ENCODE measurements at places on chromosomes 11 and 22.

- no peak for DNase-seq
Observed at GRCh38 chr11:97979741-97980140, 1041.0 kb upstream of the CNTN5 start.

GRCh38 chr11:34209809-34210208 is 104.4 kb downstream of the NAT10 start:
- DNase-seq: no peak

GRCh38 chr11:78647986-78648875 is 73.6 kb upstream of the NARS2 start:
- DNase-seq: peak; percentile 68

GRCh38 chr11:78535920-78536319 is 38.7 kb downstream of the NARS2 start:
- no peak for DNase-seq

GRCh38 chr11:42657169-42657568 is 654.6 kb upstream of the API5 start:
- DNase-seq: no peak

DNA sequence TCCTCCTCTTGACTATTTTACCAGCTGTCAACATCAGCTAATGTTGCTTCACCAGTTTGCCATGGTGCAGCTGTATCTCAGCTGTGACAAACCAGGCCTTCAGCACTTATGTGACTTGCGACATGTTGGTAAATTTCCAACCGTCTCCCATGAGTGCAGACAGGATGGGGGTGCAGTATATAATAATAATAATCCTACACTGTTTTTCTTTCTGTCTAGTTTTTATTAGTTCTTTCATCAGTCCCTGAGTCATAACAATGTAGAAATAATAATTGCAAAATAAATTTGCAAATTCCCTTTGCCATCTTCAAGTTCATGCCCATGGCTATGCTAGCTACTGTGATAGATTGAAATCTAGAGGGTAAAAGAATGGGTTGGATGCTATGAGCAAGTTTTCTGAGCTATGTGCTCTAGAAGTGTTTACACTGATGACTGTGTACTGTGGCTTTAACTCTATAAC is 4.9 kb downstream of the MMP13 start:
- DNase-seq: no peak

DNA sequence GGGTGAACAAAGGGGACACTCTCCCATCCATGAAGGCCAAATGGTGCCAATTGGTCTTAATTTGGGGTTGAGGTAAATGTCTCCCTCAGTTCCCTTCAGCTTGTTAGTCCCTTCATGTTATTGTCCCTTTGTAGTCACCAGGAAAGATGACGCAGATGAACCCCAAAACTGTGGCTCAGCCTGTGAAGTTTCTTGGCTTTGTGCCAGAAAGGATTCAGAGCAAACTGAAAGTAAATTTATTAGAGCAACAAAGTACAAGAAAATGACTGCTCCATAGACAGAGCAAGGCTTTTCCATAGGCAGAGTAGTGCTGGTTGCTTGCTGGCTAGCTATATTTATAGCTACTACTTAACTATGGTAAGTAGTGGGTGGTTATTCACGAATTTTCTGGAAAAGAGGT is 16.7 kb downstream of the OR4C3 start:
- DNase-seq: no peak

DNA sequence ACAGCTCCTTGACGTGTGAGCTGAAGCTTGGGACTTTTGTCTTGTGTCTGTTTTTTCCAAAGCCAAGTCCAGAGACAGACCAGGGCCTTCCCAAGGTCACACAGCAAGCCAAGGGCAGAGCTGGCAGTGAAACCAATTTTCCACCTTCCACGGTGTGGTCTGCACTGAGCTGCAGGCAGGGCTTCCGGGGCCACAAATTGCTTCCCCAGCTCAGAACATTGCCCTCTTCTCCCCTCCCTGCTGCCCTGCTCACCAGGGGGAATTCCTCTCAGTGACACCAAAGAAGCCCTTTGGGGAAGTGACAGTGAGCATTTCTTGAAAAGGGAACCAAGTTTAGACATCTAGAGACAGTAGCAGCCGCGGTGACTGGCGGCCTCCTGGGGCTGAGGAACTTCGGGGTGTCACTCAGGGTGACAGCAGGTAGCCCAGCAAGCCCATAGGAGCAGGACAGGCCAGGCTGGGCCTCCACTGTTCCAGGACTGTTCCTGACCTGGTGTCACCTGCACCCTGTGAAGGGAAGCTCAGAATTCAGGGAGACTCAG is 9.2 kb downstream of the FXYD2 start:
- no peak for DNase-seq

DNA sequence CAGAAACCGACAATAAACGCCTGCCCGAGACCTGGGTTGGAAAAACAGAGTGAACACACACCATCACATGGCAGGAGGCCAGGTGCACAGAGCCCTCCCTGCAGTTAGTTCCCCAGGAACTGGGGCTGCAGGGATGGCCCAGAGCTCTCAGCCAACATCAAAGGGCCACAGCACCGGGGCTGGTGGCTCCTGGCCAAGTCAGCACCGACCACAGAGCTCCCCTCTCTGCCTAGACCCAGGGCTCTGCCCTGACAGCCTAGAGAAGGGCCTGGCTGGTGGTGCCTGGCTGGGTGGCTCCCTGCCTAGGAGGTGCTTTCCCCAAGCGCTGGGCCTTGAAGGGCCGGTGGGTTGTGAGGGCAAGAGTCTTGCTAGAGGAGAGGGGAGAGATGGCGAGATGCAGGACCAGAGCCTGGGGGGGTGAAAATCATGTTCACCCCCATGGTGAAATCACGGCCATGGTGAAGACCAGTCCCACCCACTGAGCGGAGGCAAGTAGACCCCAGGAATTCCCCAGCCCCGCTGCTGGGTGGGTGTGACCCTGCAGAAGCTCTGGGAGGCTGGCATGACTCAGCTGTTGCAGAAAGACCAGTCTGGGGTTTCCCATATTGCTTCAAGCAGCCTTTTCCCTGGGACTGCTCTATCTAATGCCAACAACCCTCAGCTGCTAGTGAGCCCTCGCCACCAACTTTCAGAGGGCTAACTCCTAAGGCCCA is 7.2 kb upstream of the BID start:
- DNase-seq: no peak

DNA sequence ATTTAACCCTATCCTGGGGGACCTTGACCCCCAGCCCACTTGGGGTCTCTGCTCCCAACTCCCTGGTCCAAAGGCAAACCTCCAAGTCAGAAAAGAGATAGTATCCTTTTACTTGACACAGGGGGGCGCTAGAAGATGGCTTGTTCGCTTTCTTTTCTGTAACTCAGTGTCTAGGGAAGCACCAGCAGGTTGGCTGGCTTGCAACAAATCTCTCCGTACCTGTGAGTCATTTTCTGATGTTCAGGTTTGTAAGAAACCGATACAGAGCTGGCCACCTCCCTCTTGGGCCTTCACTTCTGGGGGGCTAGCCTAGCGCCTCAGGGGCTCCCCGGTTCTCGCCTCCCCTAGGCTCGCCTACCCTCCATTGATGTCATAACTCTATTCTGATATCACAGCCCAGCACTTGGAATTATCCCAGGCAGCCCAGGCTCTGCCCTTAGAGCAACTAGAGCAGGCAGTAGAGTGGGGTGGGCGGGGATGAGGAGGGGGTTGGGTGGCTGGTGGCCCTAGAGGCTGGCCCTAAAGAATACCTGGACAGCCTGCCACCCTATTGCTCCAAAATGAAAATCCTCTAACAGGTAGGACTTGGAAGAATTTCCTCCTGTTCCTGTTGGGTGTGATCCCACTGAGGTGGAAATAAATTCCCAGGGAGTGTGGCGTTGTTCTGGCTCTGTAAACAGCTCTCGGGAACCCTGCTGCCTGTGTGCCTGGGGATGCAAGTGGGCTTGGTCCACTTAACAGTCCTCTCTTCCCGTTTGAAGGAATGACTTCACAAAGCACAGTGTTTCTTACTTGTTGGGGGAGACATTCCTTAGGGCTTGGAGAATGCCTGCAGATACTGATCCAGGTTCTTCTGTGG is 69.4 kb downstream of the OSBP2 start:
- peak; percentile 84 for DNase-seq

GRCh38 chr11:96466607-96467006 is 76.8 kb downstream of the JRKL start:
- no peak for DNase-seq

DNA sequence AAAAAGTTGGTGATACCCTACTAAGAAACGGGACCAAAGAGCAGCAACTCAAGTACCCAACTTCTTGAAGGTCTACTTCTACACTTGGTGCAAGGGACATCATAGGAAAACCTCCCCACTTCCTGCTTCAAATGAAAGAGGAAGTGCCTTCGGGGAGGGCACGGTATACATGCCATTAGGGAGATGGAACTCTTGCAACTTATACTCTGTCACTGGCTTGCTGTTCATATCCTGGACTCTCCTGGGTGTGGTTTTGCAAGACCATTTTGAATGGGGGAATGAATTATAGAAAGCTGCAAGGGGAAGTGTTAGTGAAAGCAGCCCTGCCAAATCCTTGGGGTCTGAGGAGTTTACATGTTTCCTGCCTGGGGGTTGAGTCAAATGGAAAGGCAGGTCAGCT is 41.9 kb downstream of the CSNK2A3 start:
- no peak for DNase-seq

DNA sequence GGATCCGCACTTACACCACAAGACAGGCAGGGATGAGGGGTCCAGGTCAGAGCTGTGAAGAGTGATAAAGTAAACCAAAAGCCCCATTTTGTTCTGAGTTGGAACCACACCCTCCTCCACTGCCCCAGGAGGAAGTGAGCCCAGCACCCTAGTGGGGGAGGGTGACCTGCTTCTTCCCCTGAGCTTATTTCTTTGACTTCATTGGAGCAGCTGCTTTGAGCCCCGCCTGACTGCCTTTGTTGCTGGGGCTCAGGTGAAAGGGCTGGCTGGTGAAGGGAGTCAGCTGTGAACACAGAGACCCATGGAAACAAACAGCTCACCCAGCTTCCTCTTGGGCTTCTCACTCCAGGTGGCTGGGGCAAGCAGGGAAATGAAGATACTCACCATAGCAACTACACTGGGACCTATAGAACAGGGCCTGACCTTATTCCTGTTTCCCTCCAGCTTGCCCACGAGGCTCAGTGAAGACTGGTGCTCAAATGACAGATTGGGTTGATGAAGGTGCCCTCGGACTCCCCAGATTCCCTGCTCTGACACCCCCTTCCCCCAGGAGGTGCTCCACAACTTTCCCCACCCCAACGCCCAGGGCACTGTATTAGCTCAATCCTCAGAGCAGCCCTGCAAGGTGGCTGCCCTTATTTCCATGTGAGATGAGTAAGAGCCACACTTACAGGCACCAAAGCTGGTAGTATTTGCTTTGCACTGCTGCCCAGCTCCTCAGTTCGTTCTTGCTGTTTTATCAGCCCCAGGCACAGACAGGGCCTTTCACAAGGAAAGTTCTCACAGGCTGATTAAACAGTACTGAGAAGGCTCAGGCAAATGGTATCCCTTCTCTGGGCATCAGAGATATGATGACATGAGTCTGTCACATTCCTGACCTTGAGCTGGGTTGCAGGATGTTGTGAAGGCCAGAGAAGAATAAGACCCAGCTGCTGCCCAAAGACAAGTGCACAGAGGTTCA is 2.4 kb downstream of the UCP2 start:
- peak; percentile 53 for DNase-seq

DNA sequence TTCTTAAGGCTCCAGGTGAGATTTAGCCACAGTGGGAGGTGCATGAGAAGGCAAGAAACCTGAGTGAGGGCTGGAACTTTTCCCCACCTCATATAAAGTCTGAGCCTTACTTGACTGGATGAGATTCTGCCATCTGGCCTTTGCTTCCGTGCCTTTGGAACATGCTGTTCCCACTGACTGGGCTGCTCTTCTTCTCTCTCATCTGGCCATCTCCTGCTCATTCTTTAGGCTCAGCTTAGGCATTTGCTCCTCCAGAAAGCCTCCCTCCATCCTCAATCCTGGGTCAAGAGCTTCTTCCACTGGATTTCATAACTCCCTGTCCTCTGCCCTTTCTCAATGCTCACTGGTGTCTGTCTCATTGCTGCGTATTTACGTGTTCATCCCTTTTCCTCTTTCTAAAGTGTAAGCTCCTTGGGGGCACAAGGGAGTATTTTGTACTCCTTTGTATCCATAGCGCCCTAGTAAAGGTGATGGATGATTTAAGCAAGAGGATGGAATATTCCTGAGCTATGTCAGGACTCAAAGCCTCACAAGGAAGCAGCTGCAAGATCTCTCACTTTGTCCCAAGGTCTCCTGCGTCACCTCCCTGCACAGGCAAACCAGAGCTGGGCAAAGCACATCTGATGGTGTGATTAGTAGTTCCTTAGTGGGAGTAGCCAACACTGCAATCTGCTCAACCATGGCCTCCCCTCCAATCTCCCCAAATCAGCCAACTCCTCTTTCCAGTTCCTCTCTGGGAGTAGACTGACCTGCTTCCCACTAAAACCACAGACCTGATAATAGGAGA is 15.3 kb downstream of the HSPA8 start:
- DNase-seq: no peak

GRCh38 chr11:128848815-128849455 is 18.2 kb downstream of the KCNJ1 start:
- peak; percentile 86 for DNase-seq

GRCh38 chr22:24807284-24807950 is 1.4 kb downstream of the SGSM1 start:
- peak; percentile 69 for DNase-seq

DNA sequence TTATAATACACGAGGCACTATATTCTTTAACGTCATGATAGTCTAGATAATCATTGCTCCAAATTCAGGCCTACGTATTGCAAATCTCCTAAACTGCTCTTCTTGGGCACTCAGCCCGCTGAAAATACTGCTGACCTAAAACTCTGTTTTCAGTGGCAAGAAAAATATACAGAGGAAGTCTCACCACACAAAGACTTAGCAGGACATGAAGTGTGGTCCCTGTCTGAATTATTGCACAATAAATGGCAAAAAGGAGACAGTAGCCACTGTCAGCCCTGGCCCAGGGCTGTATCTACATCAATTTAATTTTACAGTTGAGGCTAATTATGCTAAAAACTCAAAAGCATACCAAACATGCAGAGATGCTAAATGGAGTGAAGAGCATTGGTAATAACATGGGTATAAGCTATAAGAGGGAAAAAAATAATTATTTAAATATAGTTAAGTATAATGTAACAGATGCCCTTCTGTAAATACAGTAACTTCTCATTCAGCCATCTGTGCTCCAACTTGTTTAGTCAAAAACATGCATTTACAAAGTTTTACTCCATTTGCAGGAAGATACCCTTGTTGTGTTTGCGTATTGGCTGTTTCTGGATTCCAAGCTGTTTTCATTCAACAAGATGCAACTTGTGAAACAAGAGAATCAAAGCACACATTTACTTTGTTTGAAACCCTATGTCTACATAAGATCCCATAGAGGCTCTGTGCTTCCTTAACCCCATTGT is 800.0 kb upstream of the LUZP2 start:
- DNase-seq: no peak

GRCh38 chr11:34604145-34604544 is 16.7 kb upstream of the EHF start:
- no peak for DNase-seq

DNA sequence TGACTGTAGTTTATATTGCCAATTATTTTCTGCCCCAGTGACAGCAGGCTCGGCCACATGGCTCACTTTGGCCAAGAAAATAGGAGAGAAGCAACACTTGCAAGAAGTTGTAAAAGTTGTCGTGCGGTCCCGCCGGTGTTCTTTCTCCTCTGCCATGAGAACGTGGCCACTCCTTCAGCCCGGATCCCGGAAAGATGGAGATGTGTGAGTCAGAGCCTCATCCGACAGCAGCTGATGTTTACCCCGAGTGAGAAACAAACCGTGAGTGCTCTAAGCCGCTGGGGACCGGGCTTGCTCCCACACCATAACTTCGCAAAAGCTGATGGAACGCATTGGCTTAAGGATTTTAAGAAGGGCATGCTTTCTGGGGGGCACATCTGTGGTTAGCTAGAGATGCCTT is 157.0 kb downstream of the CACNA1I start:
- DNase-seq: peak; percentile 52
